ENCODE measurements at places on chromosomes 7 and 10. TPM values are rescaled to one million over a fixed set of nuclear protein-coding genes. Genes with fewer than 3 reads are reported as not detected.

DNA sequence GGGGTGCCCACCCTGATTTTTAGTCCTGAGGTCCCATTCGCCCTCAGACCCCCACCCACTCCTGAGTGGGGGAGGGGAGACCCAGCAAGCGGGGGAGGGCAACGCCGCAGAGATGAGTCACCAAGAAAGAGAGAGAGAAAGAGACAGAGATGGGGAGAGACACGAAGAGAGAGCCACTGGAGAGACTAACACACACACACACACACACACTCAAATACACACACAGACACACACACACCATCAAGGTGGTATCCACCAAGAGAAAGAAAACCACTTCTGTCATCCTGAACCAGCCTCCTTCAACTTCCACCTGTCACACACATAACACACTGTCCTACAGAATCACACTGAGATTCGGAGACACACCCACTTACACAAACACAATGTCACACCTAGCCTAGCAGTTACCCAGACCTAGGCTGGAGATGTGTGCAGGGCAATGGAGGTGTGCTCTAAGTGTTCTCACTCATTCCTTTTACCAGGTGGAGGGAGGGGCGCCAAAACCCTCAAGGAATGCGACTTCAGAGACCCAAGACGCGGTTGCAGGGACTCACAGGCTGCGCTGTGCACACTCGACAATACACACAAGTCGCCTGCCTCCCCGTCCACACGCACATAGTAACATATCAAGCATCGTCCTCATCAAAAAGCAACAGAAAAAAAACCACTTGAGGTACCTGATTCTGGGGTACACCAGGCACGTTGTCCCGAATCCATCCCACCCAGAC, 3.9 kb upstream of the VGF start:
- DNase-seq: no peak

DNA sequence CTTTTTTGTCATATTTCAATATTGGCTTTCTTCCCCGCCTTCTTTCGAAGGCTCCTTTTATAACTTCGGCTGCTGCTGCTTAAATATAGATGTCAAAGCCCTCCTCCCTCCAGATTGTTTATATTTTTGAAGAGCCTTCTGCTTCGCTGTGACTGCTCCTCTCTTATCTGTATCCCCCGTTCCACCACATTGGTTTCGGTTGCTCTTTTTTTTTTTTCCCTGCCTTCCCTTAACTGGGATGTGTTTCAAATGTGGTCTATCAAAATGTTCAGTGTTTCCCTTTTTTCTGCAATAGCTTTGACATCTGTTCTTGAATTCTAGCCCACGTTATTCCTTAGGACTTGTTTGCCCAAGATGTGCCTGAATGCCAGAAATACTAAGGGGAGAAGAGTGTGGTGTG, 96.4 kb downstream of the CUX1 start:
- DNase-seq: peak; percentile 44

- DNase-seq: no peak
Observed at GRCh38 chr10:8908013-8908412, 853.5 kb downstream of the GATA3 start.

GRCh38 chr7:134865001-134865845, 85.8 kb downstream of the CALD1 start:
- peak; percentile 59 for DNase-seq

GRCh38 chr10:43390759-43391158, 18.2 kb downstream of the HNRNPF start:
- peak; percentile 53 for DNase-seq

The STEAP1B gene
- 3.1 TPM for total RNA-seq

- DNase-seq: no peak
Observed at GRCh38 chr7:1925973-1926907, 256.2 kb downstream of the ELFN1 start.

The PLCE1 gene
- total RNA-seq: 31.7 TPM

DNA sequence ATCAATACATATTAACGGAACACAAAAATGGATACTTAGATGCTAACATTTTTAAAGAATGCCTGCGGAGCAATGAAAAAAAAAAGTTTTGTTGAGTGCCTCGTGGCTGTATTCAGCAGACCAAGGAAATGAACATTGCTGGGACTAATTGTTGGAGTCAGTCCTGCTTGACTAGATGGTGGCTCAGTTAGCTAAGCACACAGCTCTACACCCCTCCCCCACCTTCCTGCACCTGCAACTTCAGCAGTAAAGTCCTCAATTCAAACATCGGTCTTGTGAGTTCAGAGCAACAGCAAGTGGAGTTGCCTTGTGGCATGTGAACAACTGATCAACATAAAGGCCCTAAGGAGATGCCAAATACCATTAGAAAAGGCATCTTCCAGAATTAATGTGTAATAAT, 326.0 kb upstream of the NPSR1 start:
- no peak for DNase-seq

GRCh38 chr10:88851706-88852105, at the start of gene ANKRD22:
TSS of gene ANKRD22 (minus strand) at chr10:88851844. CDS start at chr10:88851607, 237 bp downstream.
- no peak for DNase-seq

GRCh38 chr7:146397141-146397540, 280.5 kb downstream of the CNTNAP2 start:
- no peak for DNase-seq

DNA sequence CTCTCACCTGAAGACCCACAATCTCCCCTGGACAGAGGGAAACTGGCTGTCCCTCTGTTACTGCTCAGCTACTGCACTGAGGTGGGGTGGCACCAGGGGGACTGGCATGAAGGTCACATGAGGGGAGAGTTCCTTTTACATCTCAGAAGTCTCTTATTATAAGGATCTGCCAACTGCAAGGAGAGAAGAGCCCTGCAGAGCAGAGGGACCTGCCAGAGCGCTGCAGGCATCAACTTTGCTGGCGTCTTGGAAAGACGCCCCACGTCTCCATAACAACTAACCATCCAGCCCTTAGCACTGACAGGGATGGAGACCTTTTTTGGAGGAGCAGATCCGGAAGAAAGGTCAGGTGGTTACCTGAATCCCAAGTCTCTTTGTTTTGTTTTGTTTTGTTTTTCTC, 218.6 kb downstream of the KCNMA1 start:
- no peak for DNase-seq

- DNase-seq: peak; percentile 90
Observed at GRCh38 chr10:51074238-51075028, at the start of gene PRKG1. TSS of gene PRKG1 (plus strand) at chr10:51074487.

The CALML3 gene
- not detected for total RNA-seq

- DNase-seq: peak; percentile 58
Observed at GRCh38 chr10:113285305-113285704, 267.5 kb upstream of the HABP2 start.

The CTAGE4 gene
- 0.09 TPM for total RNA-seq

DNA sequence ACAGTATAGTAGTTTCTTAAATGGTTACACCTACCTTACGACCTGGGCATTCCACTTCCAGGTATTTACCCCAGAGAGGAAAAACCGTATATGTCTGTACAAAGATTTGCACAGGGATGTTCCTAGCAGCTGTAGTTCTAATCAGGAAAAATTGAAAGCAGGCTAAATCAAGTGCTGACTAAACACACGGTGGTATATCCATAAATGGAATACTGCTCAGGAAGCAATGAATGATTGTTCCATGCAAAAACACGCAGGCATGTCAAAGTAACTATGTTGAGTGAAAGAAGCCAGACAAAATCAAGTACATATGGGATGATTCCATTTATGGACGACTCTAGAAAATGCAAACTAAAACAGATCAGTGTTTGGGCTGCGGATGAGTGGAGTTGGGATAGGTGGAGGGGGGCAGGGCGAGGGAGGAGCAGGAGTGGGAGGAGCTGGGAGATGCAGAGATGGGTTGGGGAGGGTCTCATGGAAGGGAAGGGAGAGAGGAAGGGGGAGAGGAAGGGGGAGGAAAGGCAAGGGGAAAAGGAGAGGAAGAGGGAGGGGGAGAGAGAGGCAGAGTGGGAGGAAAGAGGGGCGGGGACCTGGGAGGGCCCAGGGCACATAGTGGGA, 484 bp upstream of the MSRB2 start:
- no peak for DNase-seq

The ATRNL1 gene
- total RNA-seq: 7.1 TPM

DNA sequence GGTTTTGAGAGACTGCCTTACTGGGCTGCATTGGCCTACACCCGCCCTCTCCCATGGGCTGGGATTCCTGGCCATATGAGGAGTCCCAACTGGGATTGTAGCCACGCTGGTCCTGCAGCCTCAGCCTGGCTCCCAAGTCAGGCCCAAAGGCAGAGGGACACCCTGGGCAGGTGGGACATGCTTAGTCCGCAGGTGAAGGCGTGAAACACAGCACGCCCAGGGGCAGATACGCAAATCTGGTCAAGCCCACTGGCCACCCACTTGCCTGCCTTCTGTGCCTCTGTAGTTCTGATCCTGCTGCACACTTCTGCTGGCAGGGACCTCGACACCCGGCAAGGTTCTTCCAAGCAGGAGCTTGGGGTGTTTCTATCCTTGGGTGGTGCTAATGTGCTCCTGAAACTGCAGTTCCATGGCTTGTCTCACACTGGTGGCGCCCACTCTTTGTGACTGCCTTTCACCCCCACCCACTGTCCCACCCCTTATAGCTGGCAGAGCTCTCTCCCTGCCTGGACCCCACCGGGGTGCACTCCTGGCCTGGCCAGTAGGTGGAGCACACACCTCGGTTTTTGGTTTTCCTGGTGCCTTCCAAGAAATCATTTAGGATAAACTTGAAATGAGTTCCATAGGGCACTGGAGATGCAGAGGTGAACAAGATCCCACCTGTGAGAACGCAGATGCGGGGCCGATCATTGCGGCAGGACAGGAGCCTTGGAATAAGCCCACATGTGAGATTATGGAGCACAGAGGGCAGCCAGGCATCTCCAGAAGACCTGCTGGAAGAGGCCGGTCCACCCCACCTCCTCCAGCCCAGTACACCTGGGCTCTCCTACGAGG, 47.9 kb downstream of the MKI67 start:
- DNase-seq: no peak

GRCh38 chr10:79112881-79113431, 44.2 kb downstream of the ZMIZ1 start:
- peak; percentile 60 for DNase-seq

GRCh38 chr7:118312051-118312450, 87.5 kb downstream of the ANKRD7 start:
- no peak for DNase-seq

GRCh38 chr7:143362131-143363015, at the start of gene FAM131B:
TSS of gene FAM131B (minus strand) at chr7:143362713. CDS start at chr7:143362603, 110 bp downstream.
- peak; percentile 28 for DNase-seq

The CACNB2 gene
- 1.3 TPM for total RNA-seq

DNA sequence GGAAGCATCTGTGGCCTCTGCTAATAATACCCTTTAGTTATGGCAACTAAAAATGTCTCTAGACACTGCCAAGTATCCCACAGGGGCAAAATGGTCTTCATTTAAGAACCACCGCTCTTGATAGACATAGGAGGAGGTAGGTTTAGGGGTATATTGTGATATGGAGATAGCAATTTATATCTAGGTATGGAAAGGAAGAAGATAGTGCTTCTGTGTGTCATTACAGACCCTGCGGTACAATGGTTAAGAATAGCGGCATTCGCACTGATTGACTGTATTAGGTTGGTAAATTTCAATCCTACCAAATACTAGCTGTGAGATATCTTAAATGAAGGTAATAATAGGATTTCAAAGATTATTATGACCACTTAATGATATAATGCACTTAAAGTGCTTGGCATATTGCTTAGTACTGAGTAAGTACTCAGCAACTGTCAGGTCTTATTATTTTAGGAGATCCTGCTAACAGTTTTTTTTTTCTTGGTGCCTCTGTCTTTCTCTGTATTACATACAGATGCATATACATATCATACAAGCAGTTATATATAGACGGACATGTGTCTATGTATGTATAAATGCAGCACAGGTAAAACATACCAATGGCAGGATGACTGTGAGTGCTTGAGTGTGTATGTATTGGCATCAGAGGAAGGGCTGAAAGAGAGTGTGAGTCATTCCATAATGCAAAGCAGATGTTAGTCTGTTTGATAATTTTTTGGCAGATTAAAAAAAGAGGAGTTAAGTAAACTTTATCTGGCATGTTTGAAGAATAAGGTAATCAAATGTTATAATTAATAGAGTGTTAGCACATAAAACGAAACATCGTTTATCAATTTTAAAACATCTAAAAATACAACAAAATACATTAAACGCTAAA, 50.0 kb upstream of the ITGB8 start:
- peak; percentile 31 for DNase-seq

The CREB5 gene
- total RNA-seq: 22.7 TPM

The CCDC3 gene
- total RNA-seq: 10.5 TPM

DNA sequence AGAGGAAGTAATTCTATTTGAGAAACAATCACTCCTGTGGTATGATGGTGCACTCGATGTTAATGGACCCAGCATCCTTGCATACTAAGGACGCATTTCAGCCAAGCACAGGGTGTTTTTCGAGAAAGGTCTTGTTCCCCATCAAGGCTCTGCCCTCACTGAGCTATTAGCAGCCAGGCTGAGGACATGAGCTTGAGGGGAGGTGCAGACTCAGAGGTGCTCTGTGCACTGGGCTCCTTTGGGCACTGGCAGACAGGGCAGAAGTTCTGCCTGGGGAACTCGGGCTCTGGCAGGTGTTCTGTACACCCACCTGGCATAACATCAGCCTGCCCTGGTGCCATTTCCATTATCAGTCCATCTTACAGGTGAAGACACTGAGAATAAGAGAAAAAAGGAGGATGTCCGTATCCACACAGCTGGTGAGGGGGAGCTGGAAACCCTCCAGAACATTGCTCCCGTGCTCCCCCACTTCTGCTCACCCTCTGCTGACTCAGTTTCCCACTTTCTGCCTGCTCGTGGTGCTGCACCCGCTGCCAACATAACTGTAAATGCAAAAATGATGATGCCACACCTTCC, 92.7 kb upstream of the RET start:
- DNase-seq: no peak

DNA sequence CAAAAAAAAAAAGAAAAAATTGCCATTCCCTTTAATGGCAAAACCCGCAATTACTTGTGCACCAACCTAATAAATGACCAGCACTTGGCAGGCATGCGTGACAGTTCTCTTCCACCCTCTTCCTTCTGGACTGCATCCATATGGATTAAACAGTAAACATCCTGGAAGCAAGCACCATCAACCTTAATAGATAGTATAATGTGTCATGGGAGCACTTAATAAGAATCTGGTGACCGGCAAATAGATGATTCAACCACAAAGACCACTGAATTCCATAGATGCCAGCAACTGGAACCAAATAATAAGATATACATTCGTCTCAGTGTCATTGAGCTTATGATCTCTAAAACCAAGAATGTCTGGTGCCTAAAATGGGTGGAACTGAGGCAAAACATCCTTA, 610.2 kb downstream of the CALN1 start:
- no peak for DNase-seq

Measured in muscle of leg (tissue), 16 donors.